ENCODE measurements at places on chromosomes 3 and 15. TPM values are rescaled to one million over a fixed set of nuclear protein-coding genes. Genes with fewer than 3 reads are reported as not detected.

The FEZF2 gene
- not detected for total RNA-seq

The CA12 gene
- total RNA-seq = 39.9 TPM

The TMEM40 gene
- not detected for total RNA-seq

The PLA2G4E gene
- not detected for total RNA-seq

The MST1R gene
- 0.53 TPM for total RNA-seq

The HHATL gene
- not detected for total RNA-seq

The CCR9 gene
- total RNA-seq = not detected

The LAMB2 gene
- total RNA-seq = 358 TPM

Measured in myometrial cell (primary cell).